ENCODE measurements at places on chromosomes 16 and 17. TPM values are rescaled to one million over a fixed set of nuclear protein-coding genes. Genes with fewer than 3 reads are reported as not detected.

DNA sequence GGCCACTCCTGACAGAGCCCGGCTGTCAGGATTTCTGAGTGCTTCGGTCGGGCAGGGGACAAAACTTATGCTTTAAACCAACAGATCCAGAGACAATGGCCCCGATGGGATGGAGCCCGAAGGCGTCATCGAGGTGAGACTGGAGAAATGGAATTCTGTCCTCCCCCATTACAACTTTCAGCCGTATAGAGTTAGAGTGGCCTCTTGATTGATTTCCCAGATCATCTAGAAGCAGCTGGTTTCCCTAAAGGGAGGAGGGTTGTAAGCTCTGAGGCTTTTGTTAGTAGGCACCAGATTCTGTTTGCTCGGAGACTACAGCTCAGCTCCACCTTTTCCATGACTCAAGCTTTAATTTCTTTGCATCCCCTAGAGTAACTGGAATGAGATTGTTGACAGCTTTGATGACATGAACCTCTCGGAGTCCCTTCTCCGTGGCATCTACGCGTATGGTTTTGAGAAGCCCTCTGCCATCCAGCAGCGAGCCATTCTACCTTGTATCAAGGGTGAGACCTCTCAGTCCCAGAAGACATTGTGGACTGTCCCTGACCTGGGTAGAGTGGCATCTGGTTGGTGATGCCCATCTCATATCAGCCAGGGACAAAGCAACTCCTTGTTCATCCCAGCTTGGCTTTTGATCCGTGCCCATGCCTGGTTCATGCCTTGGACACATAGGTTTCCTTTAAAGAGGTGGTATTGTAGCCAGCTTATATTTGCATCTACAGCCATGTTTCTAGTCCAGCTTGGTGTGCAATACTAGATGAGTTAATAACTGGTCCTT, 5.1 kb upstream of the CD68 start:
- no peak for DNase-seq

SRL gene
- total RNA-seq: not detected

SLC12A3 gene
- total RNA-seq: not detected

DNA sequence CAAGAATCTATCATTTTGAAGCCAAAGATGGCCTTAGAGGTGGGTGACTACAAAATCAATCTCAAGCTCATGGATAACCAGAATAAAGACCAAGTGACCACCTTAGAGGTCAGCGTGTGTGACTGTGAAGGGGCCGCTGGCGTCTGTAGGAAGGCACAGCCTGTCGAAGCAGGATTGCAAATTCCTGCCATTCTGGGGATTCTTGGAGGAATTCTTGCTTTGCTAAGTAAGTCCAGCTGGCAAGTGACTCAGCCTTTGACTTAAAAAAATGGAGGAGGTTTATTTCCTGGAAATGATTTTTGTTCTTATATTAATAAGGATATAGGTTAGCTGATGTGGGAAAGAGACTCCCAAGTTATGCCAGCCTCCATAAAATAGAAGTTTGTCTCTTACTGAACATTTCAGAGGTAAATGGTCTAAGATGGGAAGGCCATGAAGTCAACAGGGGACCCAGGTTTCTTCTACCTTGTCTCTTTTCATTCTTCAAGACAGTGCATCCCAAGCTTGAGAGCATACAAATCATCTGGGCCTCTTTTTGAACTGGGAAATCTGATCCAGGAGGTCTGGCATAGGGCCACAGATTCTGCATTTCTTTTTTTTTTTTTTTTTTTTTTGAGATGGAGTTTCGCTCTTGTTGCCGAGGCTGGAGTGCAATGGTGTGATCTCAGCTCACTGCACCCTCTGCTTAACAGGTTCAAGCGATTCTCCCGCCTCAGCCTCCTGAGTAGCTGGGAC, 19.8 kb upstream of the TANGO6 start:
- DNase-seq: no peak

- DNase-seq: no peak
Measured at GRCh38 chr16:13767215-13767614, 152.7 kb upstream of the ERCC4 start.

TMC8 gene
- 196 TPM for total RNA-seq

VASN gene
- 0.16 TPM for total RNA-seq

GRCh38 chr17:78862073-78863023, 21.7 kb upstream of the USP36 start:
- DNase-seq: no peak

- no peak for DNase-seq
Measured at GRCh38 chr16:89581861-89582563, 6.5 kb downstream of the CPNE7 start.

- no peak for DNase-seq
Measured at GRCh38 chr16:17126156-17126555, 344.6 kb downstream of the XYLT1 start.

- DNase-seq: no peak
Measured at GRCh38 chr17:79874329-79874981, 35.2 kb upstream of the CBX4 start.

- no peak for DNase-seq
Measured at GRCh38 chr17:78224231-78225087, 7.0 kb upstream of the TMEM235 start.

- DNase-seq: no peak
Measured at GRCh38 chr17:28551421-28552175, 826 bp downstream of the UNC119 start.

HP gene
- total RNA-seq: not detected

- no peak for DNase-seq
Measured at GRCh38 chr16:1308036-1308976, 1.1 kb upstream of the UBE2I start.

GRCh38 chr16:56779906-56780305, 50.0 kb downstream of the NUP93 start:
- no peak for DNase-seq
